ENCODE measurements at places on chromosomes 5 and 9.

- no peak overlapping the region for H3K4me3 ChIP-seq
- no peaks in the 10 kb centered on the region for H3K4me1 ChIP-seq
- peaks cover 11% of the 10 kb centered on the region for H3K27me3 ChIP-seq
Observed at GRCh38 chr5:108650997-108651396, 96.7 kb upstream of the FER start.

DNA sequence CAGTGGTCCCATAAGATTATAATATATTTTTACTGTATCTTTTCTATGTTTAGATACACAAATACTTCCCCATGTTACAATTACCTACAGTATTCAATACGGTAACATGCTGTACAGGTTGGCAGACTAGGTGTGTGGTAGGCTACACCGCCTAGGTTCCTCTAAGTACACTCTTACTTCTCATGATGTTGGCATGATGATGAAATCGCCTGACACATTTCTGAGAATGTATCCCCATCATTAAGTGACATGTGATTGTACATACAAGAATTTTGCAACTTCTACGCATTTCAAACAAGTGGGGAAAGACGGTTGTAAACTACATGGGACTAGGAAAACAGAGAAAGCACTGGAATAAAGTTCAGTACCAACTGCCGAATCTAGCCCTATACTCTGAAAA, 53.3 kb downstream of the SETX start:
- peaks cover 76% of the 10 kb centered on the region for H3K36me3 ChIP-seq
- no peak overlapping the region for H3K27ac ChIP-seq
- no peaks in the 10 kb centered on the region for H3K27me3 ChIP-seq
- peaks cover 24% of the 10 kb centered on the region for H3K4me1 ChIP-seq
- no peak overlapping the region for H3K4me3 ChIP-seq

- DNase-seq = no peak
- peaks cover 2% of the 10 kb centered on the region for H3K36me3 ChIP-seq
- H3K4me1 ChIP-seq = peaks cover 10% of the 10 kb centered on the region
- no peak overlapping the region for H3K4me3 ChIP-seq
- no peak overlapping the region for H3K27ac ChIP-seq
Observed at GRCh38 chr5:10719965-10720364, 41.1 kb downstream of the DAP start.

GRCh38 chr9:120680579-120680978, 33.7 kb downstream of the MEGF9 start:
- H3K4me3 ChIP-seq = no peak overlapping the region
- no peak for DNase-seq
- no peaks in the 10 kb centered on the region for H3K36me3 ChIP-seq
- H3K4me1 ChIP-seq = peaks cover 32% of the 10 kb centered on the region
- H3K27ac ChIP-seq = no peak overlapping the region

DNA sequence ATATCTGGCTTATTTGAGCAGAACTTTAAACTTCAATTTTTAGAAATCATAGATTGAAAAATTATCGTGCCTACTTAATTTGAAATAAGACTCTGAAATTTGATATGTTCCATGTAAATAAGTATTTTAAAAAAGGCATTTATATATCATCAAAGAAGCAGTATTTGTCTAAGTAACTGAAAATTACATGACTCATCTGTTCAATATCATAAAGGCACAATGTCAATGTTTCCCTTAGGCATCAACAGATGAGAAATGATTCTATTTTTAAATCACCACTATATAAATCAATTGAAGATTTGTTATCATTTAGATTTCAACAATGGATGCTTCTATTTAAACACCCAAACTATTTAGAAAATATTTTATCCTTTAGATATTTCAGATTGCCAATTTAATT, 142.9 kb upstream of the POU5F2 start:
- H3K27ac ChIP-seq = no peak overlapping the region
- peaks cover 1% of the 10 kb centered on the region for H3K36me3 ChIP-seq
- peaks cover 14% of the 10 kb centered on the region for H3K4me1 ChIP-seq
- H3K27me3 ChIP-seq = no peaks in the 10 kb centered on the region
- H3K4me3 ChIP-seq = no peak overlapping the region

DNA sequence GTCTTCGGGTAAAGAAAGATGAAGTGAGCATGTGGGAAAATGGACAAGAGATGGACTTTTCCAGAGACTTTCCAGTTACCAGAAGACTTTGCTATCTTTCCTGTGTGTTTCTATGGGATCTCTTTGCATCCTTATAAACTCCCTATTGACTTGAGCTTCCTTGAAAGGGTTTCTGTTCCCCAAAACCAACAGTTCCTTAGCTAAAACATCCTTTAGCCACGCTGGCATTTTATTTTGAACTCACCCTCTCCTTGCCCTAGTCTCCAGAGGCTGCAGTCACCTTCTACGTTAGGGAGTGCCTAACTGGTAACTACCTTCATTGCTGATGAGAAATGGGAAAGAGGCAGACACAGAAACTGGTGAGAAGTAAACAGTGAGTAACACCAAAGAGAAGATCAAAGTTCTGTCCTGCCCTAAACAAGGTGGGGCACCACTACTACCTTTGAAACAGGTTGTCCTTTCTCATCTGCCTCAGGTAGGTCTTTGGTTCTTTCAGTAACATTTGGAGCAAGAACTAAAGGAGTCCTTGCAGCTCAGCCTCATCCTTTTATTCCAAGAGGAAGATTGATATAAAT, 402.9 kb downstream of the ENC1 start:
- no peak for DNase-seq
- H3K27ac ChIP-seq = no peak overlapping the region
- no peaks in the 10 kb centered on the region for H3K36me3 ChIP-seq
- peaks cover 28% of the 10 kb centered on the region for H3K27me3 ChIP-seq
- H3K4me1 ChIP-seq = no peaks in the 10 kb centered on the region

DNA sequence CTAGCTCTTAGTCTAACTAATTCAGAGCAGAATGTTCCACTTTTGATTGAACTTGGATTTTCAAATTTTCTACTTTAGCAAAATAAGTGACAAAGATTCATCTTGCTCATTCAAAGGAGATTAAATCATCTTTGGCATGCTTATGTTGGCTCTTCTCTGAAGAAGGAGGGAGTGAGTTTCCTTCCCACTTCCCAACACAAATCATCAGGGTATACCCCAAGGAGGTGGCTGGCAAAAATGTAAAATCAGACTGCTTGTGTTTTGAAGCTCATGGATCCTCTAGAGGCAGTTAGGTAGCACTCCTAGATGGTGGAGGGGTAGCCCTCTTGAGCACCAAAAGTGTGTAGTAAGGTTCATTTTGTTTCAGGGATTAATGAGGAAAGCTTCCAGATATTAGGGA, 343.1 kb downstream of the OSTF1 start:
- no peaks in the 10 kb centered on the region for H3K4me1 ChIP-seq
- H3K27ac ChIP-seq = no peak overlapping the region
- H3K4me3 ChIP-seq = no peak overlapping the region
- H3K27me3 ChIP-seq = no peaks in the 10 kb centered on the region
- no peak for DNase-seq

- H3K27ac ChIP-seq = no peak overlapping the region
- no peaks in the 10 kb centered on the region for H3K4me1 ChIP-seq
- peaks cover 32% of the 10 kb centered on the region for H3K27me3 ChIP-seq
- DNase-seq = no peak
- H3K4me3 ChIP-seq = no peak overlapping the region
- no peaks in the 10 kb centered on the region for H3K36me3 ChIP-seq
Observed at GRCh38 chr5:34507933-34508332, 148.2 kb upstream of the RAI14 start.

- no peak overlapping the region for H3K27ac ChIP-seq
- no peaks in the 10 kb centered on the region for H3K36me3 ChIP-seq
- no peak for DNase-seq
- H3K4me1 ChIP-seq = no peaks in the 10 kb centered on the region
- no peaks in the 10 kb centered on the region for H3K27me3 ChIP-seq
Observed at GRCh38 chr5:65152131-65152530, 329.6 kb downstream of the ADAMTS6 start.

DNA sequence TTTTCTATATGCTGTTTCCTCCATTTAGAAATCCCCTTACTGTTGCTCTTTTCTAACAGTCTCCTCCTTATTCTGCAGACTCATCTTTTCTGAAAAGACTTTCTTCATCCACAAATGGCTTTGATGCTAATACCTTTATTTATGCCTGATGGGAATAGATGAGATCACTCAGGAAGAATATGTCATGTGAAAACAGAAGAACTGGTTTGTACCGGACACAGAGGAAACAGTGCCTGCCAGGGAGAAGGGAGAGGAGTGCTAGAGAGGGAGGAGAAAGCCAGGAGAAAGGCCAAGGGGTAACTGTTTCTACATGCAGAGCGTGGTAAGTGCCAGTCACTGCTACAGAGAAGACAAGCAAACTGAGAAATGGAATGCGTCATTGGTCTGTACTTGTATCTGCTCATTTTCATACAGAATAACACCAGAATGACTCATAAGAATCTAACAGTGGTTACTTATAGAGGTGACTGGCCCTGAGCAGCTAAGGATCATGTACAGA, 45.9 kb upstream of the PJA2 start:
- H3K27ac ChIP-seq = no peak overlapping the region
- DNase-seq = no peak
- H3K27me3 ChIP-seq = peaks cover 28% of the 10 kb centered on the region
- H3K36me3 ChIP-seq = no peaks in the 10 kb centered on the region
- no peak overlapping the region for H3K4me3 ChIP-seq
- H3K4me1 ChIP-seq = no peaks in the 10 kb centered on the region

DNA sequence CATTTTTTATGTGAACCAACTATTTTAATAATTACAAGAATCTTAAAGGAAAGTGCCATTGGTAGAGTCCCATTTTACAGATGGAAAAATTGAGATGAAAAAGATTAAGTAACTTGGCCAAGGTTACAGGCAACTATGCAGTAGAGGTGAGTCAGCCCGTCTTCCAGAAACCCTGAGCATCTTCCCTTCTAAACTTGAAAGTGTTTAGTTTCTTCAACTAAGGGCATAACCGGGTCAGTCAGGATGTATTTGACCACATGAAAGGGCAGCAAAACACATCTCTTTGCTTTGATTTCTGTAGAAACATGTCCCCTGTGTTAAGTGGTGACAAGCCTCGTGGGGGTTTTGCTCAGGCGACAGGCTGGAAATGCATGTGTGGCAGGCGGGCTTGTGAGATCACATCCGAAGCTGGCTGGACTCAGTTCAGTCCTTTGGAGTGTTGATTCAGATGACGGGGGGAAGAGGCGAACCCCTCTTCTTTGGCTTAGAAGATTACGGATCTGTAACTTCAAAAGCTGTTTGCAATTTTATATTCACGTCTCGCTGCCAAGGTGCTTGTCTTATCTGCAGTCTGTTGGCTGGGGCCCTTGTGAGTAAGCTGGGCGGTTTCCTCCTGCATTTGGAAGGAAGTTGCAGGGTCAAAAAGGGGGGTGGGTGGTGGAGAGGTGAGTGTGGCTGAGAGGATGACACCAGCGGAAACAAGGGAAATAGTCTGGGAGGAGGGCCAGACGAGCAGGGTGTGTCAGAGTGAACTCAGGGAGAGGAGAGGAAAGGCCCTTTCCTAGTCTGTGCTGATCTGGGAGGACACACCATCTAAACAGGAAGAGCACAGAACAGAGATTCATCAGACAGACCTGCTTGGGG, 78.9 kb upstream of the RPS23 start:
- peak overlapping the region; percentile 93 for H3K27ac ChIP-seq
- H3K4me3 ChIP-seq = peak overlapping the region; percentile 43
- H3K27me3 ChIP-seq = no peaks in the 10 kb centered on the region
- DNase-seq = peak; percentile 28

- peaks cover 21% of the 10 kb centered on the region for H3K27me3 ChIP-seq
- H3K4me3 ChIP-seq = no peak overlapping the region
- DNase-seq = no peak
- no peak overlapping the region for H3K27ac ChIP-seq
- H3K4me1 ChIP-seq = no peaks in the 10 kb centered on the region
Observed at GRCh38 chr5:66660396-66660795, 64.2 kb downstream of the MAST4 start.

GRCh38 chr5:139630855-139631254, 17.3 kb upstream of the CXXC5 start:
- H3K4me3 ChIP-seq = no peak overlapping the region
- no peaks in the 10 kb centered on the region for H3K27me3 ChIP-seq
- no peak overlapping the region for H3K27ac ChIP-seq
- H3K4me1 ChIP-seq = peaks cover 27% of the 10 kb centered on the region

DNA sequence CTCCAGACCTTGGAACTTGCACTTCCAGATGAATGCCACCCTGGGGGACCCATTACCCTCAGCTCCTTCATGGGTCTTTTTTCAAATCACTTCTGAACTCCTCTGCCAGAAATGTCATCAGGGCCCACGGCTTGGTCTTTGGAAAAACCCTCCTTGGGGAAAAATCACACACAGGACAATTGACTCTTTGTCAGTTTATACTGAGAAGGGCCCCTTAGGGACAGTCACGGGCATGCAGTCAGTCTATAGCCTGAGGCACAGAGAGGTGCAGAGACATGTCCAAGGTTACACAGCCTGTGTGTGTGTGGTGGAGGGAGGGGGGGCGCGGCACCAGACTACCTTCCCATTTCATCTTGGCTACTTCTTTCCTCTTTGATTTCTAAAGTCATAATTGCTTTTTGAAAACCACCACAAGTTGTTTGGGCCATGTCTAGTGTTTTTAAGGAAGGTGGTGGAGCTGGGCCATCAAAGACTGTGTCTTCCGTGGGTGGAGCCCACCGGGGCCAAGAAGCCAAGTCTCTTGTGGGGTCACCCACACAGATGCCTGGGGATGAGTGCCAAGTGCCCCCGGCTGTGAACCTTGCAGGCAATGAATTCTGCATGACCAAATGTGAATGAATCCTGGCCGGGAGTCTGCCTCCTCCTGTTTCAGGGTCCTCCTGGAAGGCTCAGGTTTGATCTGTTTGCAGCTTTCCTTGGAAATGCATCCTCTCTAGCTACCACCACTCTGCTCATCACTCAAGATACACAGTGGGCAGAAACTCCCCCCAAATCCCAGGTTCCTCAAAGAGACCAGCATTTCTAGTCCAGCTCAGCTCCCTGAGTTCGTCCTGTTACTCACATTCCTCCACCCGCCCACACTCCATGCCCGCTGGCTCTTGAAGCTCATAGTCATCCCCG, 200.1 kb upstream of the TBC1D2 start:
- no peaks in the 10 kb centered on the region for H3K4me1 ChIP-seq
- DNase-seq = no peak
- H3K27ac ChIP-seq = no peak overlapping the region
- H3K27me3 ChIP-seq = peaks cover 63% of the 10 kb centered on the region
- no peak overlapping the region for H3K4me3 ChIP-seq

GRCh38 chr5:127351418-127351817, 60.8 kb downstream of the MEGF10 start:
- H3K36me3 ChIP-seq = no peaks in the 10 kb centered on the region
- DNase-seq = no peak
- no peak overlapping the region for H3K27ac ChIP-seq
- H3K27me3 ChIP-seq = peaks cover 37% of the 10 kb centered on the region

GRCh38 chr5:133744051-133744959, 132.0 kb upstream of the FSTL4 start:
- H3K36me3 ChIP-seq = no peaks in the 10 kb centered on the region
- no peak overlapping the region for H3K4me3 ChIP-seq
- no peaks in the 10 kb centered on the region for H3K4me1 ChIP-seq
- no peak overlapping the region for H3K27ac ChIP-seq
- no peak for DNase-seq

Measured in central memory CD8-positive, alpha-beta T cell (primary cell).